GM12864 (cell line): ENCODE measurements at places on chromosomes 5 and 9.
A peak's percentile ranks its signal among the peaks of the same experiment; 100 is the strongest.

DNA sequence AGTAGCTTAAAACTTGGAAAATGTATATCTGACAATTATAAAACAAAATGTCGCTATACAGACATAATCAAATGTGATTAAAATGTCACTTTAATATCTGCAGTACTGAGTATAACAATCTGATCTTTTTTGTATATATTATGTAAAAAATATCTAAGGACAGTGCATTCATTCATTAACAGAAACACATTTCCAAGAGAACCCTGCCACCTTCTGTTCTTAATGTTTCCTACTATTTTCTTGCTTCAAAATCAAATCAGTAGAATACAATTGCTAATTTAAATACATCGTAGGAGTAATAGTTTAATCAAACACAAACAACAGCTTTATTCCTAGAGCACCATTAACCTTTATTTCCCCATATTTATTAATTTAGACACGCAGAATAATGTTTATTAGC, 142.6 kb upstream of the ST8SIA4 start:
- no peak for DNase-seq

- no peak for DNase-seq
These were observed 505.9 kb upstream of the MEF2C start for GRCh38 chr5:89388872-89389271.

DNA sequence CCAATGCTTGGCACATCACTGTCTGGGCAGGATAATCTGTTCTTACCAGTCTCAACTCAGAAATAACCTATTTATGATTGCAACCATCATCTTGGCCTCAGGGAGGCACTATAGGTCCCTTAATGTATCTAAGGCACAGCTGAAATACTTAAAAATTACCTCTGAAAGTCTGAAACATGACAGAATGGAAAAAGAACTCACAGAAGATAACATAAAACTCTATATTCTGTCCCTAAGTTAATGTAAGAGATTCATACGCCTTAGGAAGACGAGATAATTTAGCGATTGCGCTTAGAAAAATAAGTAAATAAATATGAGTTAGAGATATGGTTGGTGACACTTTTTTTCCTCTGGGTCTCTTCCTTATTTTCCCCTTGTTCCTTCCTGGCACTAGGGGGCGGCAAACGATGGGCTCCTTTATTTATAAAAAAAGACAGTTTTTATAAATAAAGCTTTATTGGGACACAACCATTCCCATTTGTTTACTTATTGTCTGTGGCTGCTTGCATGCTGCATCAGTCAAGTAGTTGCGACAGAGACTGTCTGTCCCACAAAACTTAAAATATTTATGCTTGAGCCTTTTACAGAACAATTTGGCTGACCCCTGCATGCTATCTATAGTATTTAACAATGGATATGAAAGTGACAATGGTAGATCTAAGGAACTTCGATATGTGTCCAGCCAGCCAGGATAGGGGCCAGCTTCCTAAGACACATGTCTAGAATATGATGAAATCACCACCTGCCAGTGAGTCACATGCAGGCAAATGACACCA, 79.6 kb downstream of the PDE4D start:
- DNase-seq = no peak

- DNase-seq = no peak
These were observed at the start of gene C5orf46 for GRCh38 chr5:147906326-147907095. C5orf46 (minus strand) TSS chr5:147906538; CDS start chr5:147906501, 37 bp downstream.

GRCh38 chr5:133132717-133133116, 80.9 kb downstream of the HSPA4 start:
- DNase-seq = no peak

DNA sequence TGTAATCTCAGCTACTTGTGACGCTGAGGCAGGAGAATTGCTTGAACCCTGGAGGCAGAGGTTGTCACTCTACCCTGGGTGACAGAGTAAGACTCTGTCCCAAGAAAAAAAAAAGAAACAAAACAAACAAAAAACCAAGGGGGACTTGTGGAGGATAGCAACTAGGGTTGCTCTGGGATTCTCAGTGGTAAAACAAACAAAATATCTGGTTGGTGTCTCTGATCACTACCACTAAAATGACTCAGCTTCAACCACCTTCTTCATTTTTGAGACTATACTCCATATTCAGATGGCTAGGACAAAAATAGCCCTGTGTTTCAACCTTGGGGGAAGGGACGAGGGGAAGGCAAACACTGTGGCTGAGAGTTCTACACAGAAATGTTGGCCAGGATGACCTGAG, 110.3 kb downstream of the ARRDC3 start:
- peak; percentile 88 for DNase-seq

GRCh38 chr9:34986540-34987047, 3.0 kb upstream of the DNAJB5 start:
- DNase-seq = no peak

DNA sequence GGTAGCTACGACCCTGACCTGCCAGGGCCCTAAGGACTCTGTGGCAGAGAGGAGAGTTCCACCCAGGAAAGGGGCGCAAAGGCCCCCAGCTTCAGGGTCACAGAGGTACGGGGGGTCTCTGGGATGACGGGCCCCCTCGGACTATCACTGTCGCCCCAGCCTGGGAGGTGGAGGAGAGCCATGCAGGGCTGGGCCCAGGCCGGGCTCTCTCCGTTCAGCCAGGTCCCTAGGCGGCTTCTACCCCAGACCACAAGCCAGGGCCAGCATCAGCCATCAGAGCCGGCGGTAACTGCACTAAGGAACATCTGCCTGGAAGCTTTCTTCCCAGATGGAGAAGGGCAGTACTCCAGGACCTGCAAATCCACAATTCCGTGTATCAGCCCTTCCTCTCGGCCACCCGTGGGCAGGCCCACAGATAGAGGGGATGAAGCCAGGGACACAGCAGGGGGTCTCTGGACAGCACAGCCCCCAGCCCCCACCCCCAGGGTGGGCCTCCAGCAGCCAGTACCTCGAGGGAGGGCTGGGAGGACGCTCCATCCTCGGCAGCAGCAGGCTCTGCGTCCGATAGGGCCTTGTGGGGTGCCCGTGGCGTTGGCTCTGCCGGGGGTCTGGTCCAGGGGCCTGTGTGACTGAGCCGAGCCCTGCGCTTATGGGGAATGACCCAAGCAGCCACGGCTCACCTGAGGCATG, 38.4 kb downstream of the NACC2 start:
- DNase-seq = no peak

- no peak for DNase-seq
These were observed 8.8 kb upstream of the SLC35D2 start for GRCh38 chr9:96392263-96392662.

DNA sequence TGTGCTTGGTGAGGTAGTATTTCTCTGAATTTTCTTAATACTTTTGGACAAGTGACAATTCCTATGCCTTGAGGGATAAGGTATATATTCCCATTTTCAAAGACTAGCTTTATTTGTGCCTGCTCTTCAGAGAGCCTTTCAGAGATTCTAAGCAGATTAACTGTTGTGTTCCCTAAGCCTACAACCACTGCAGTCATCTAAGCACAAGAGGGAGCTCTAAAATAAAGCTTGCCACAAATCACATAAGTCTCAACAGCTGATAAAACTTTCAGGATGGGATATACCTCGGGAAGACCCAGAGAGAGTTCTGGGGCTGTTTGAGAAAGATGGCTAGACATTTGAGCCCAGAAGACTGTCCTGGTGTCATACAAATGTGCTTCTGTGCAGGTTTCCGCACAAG, 157.3 kb downstream of the CYLC2 start:
- DNase-seq = no peak

DNA sequence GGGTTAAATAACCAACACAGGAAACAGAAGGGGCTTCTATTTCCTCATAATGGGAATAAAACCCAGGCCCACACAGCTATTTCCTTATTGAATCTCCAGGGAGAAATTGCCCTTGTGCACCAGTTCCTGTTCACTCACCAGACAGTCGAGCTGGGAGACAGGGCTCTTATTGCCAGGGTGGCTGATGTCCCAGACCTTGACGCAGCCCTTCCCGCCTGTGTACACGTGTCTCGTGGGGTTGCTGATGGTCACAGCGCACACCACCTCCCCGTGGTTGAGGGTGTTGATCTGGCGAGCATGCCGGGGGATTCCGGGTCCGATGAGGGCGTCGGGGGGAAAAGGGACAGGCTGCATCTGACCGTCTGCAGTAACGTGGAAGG, 96.5 kb downstream of the TLE1 start:
- DNase-seq = no peak

GRCh38 chr5:133469846-133470245, 142.5 kb downstream of the FSTL4 start:
- DNase-seq = no peak

DNA sequence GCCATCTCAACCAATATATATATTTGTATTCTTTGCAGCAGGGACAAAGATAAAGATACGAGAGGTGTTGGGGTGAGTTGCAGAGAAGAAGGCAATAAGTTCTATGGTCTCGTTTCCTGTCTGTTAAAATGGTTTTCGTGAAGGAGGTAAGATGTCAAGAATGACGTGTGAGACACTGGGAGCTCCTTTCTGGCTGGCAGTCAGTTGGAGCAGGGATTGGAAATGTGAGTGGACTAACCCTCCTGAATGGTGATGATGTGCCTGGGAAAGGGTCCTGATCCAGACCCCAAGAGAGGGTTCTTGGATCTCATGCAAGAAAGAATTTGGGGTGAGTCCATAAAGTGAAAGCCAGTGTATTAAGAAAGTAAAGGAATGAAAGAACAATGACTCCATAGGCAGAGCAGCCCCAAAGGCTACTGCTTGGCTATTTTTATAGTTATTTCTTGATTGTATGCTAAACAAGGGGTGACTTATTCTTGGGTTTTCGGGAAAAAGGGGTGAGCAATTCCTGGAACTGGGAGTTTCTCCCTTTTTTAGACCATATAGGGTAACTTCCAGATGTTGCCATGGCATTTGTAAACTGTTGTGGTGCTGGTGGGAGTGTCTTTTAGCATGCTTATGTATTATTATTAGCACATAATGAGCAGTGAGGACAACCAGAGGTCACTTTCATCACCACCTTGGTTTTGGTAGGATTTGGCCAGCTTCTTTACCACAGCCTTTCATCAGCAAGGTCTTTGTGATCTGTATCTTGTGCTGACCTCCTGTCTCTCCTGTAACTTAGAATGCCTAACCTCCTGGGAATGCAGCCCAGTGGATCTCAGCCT, 53.7 kb downstream of the SPATA31C2 start:
- DNase-seq = no peak

DNA sequence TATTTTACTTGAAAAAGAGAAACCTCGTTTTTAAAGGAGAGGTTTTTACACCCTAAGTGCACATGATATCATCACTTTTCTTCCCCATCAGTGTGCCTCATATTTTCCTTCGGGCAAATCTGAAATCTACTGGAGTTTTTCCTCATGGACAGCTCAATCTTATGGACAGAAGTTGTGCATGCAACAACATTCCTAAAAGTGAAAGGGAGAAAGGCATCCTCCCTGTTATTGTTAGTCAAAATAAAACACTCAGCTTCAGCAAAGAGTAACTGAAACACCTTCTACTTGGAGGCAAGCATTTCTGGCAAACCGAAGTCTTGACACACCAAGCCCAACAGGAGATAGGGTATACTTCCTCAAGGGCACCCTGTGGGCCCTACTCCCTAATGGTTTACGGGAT, 217.9 kb downstream of the BNC2 start:
- no peak for DNase-seq

DNA sequence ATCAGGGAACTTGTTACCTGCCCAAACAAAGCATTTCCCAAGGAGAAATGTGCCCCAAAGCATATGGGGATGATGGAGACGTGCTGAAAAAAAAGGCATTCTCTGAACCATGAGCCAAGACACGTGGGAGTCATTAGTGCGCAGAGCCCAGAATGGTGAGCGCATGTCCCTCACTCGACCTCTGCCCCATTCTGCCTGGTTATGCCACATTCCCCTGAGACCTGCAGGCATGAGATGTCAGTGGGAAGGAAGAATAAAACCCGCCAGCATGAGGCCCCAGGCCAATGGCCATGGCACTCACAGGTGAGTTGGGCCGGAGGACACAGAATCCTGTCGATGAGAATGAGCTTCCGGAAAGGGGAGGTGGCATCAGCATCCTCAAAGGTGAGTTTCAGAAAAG, 228.9 kb downstream of the CDK5RAP2 start:
- no peak for DNase-seq

DNA sequence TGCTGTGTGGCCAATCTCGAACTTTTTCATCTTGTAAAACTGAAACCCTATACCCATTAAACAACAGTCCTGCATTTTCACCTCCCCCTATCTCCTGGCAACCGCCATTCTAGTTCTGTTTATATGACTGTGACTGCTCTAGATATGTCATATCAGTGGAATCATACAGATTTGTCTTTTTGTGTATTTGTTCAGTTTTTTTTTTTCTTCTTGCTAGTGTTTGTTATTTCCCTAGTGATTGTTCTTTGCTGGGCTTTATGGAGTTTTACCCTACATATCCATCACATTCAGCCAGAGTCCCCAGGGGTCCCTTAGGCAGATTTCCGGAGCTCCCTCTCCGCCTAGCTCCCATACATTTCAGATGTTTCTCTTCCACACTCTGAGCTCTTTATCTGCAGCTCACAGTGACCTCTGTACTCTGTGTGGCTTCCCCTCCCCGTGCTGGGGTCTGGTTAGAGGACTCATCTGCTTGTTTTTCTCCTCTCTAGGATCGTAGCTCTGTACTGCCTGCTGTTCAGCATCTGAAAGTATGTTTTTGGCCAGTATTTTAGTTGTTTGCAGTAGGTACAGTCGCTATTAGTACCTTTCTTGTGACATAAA, 25.1 kb upstream of the CARTPT start:
- DNase-seq = no peak
